Amniotic stem cell (primary cell): ENCODE measurements at places on chromosomes 13 and 19.

GRCh38 chr13:21663197-21663596 lies 7.7 kb upstream of the FGF9 start:
- no peak for DNase-seq

DNA sequence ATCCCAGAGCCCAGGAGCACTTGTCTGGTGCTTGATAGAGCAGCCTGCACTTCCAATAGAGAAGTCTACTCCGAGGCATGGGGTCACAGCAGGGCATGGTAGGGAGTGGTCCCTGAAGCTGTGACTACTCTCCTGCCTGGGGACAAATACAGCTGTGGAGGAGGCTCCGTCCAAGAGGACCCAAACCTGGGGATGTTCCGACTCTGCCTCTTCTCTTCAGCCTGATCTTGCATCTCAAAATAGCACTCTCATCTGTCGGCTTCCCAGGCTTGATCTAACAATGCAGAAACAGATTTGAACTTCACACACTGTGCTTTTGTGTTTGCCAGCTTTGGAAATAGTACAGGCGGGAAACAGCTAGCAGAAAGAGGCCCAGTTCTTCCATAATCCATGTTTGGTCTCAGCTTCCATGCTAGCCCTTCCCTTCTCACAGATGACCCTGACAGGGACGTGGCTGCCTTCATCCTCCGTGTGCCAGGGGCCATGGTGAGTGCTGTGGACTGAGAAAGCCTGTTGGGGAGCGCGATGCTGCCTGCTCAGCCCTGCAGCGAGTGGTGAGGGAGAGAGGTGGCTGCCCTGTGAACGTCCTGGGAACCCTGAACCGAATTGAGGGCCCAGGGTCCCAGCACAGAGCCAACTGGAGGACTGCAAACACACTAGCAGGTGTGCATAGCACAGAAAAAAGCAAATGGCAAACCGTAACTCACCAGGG lies 150.3 kb upstream of the GPR12 start:
- DNase-seq, result no peak

DNA sequence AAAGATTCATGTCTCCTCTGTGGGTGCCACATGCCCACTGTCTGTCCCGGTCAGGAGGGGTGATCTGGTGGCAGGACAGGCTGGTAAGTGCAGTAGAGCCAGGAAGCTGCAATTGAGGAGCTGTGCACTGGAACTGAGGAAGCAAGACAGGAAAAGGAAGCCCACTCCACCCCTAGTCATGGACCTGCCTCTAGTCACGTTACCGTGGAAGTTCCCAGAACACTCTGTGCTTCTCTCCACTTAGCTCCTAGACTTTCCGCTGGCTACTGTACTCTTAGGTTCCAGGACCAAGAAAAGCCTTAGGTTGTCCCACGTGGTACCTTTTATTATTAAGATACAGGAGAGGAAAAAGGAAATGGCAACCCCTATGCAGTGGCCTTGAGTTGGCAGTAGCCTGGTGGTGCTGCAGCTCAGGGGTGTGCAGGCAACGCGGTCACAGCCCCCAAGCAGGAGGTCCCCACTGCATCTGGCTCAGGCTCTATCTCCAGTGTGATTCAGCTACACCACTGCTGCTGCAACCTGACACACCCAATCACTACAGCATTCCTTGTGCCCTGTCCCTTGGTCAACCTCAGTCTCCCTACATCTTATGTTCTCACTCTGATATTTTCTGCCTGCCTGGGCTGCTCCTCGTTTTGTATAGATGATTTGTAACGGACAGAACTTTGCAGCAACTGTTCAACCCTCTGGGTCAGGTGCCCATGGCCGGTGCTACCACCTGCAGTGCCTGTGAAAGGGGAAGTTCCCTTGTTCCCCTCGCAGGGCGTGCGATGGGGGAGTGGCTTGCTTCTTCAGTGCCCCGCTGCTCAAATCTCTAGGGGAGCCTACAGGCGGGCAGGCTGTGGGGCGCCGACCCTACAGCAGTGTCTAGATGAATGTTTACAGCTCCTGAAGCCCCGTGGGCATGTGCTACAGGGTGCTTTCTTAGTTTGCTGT lies 24.4 kb upstream of the GPR12 start:
- no peak for DNase-seq

DNA sequence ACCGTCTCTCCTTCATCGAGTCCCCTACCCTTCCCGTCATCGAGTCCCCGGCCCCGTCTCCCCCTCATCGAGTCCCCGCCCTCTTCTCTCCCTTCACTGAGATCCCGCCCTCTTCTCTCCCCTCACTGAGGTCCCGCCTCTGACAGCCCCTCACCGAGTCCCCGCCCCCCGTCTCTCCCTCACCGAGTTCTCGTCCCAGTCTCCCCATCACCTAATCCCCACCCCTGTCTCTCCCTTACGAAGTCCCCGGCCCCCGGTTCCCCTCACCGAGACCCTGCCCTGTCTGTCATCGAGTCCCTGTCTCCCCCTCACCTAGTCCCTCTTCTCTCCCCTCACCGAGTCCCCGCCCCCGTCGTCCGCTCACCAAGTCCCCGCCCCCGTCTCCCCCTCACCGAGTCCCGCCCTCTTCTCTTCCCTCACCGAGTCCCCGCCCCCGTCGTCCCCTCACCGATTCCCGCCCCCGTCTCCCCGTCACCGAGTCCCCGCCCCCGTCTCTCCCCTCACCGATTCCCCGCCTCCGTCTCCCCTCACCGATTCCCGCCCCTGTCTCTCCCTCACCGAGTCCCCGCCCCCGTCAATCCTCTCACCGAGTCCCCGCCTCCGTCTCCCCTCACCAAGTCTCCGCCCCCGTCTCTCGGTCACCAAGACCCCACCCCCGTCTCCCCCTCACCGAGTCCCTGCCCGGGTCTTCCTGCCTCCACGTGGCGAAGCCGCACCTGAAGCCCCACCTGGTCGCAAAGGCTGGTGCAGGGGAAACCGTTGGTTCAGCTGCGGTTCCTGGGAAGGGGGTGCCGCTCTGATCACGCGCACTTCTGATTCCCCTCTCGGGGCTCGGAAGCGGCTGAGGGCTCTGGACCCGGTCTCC lies 23.9 kb upstream of the ZNF846 start:
- peak; percentile 91 for DNase-seq

DNA sequence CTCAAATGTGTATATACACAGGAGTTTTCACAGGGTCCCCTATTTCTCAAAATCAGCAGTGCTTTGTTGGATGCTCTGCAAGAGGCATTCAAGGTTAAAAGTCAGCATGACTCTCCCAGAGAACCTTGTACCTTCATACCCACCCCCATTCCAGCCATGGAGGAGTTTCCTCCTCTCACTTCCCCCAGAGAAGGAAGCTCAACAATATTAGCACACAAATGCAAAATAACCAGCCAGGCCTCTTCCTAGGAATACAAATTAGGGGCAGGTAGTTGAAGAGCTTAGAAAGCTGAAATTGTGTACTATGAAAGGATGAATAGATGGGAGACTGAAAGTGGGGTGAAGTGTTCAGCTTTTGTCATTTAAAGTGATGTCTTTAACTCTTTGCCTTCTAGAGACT lies 43.8 kb downstream of the SPRY2 start:
- no peak for DNase-seq
